ENCODE measurements at places on chromosomes 7 and 10.

- DNase-seq: no peak
These were observed 93.1 kb upstream of the IFRD1 start for GRCh38 chr7:112357136-112357535.

GRCh38 chr7:45987521-45988290, 66.6 kb upstream of the IGFBP3 start:
- DNase-seq: no peak

GRCh38 chr7:20269726-20270125, 52.5 kb upstream of the MACC1 start:
- DNase-seq: no peak

GRCh38 chr7:111080495-111081105, 10.3 kb upstream of the LRRN3 start:
- DNase-seq: no peak

- DNase-seq: no peak
These were observed 4.3 kb upstream of the JAKMIP3 start for GRCh38 chr10:132061465-132061864.

- DNase-seq: no peak
These were observed 40.5 kb upstream of the TMEM273 start for GRCh38 chr10:49228677-49229076.

DNA sequence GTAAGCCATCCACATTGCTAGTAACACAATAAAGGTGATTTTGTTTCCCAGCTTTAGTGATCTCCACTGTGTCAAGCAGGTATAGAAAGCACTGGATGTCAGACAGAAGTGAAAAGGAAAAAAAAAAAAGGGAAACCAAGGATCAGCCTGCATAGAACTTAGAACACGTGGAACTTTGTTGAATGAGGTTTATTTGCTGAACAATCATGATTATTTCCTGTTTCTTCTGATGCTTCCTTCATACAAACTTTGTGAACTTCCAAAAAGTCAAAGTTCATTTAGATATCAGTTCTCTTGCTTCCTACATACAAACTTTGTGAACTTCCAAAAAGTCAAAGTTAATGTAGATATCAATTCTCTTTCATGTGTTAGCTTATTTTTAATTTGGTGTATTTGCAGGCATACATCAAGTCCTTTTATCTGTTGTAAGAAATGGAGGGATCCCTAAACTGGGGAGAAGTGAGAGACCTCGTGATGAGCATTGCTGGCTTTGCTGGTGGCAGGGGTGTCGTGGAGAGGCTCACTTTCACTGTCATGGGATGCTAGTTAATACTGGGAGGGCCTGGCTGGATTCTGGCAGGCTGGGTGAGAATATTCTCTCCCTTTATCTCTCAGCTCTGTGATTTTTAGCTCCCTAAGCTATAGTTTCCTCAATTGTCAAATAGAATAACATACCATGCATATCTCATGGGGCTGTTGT, 298.4 kb downstream of the INHBA start:
- no peak for DNase-seq

- DNase-seq: no peak
These were observed 572.9 kb upstream of the PFKP start for GRCh38 chr10:2494399-2494798.

GRCh38 chr7:132035517-132036362, 479.3 kb upstream of the PODXL start:
- DNase-seq: no peak

GRCh38 chr7:5681979-5682546, 99.4 kb downstream of the RNF216 start:
- no peak for DNase-seq

DNA sequence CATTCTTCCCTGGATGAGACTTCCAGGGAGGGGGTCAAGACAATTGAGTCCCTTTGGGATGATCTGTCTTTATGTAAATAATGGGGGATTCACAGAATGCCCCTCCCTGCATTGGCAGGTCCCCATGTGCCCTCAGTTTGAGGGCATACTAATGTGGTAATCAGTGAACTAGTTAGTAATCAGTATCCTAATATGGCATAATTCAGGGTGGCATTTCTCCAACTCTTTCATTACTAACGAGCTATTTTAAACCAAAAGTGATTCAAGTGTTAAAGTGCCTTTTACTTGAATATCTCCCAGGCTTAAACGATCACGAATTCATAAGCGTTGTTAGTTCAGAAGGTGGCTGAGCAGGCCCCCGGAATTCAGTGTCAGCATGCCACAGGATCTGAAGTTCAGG, 1.6 kb upstream of the DNAJB6 start:
- DNase-seq: no peak

GRCh38 chr10:105398202-105398601, 757.1 kb downstream of the SORCS3 start:
- DNase-seq: no peak

DNA sequence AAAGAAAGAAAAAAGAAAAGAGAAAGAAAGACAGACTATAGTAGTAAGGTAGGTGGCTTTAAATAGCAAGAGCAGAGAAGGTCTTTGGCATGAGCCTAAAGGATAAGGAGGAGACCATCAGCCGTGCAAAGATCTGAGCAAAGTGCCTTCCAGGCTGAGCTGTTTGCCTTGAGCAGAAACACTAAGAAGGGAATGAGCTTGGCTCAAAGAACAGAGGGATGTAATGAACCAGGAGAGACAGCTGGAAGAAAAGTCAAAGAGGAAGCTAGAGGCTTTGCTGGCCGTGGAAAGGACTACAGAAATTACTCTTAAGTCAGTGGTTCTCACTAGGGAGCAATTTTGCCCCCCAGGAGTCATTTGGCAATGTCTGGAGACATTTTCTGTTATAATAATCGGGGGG, 228.6 kb downstream of the FGFR2 start:
- DNase-seq: no peak

GRCh38 chr7:142451817-142452216, 194.0 kb upstream of the PRSS58 start:
- DNase-seq: no peak

- no peak for DNase-seq
These were observed 71.2 kb downstream of the ADRA2A start for GRCh38 chr10:111148025-111148424.

DNA sequence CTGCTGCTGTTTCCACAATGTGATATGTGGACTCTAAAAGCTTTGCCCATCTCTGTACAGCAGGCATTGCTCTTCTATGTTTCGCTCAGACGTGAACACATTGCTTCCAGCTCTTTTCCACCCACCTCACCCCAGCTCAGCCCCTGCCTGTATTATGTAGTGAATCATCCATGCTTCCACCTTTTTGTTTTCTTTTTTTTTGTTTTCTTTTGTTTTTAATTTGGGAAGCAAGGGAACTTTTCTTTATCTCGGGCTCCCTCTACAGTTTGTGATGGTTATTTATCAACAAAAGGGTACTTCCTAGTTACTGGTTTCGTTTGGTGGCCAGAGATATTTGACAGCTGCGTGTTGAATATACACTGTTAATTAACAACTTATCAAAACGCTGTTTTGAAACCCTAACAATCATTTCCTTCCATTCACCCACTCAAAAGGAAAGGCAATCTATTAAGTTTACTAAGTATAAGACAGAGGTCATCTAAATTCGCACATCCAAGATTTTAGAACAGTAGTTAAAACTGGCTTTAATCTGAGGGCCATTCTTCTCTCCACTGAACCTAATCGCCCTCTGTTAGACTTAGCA, 127.9 kb upstream of the STK17A start:
- peak; percentile 17 for DNase-seq

- DNase-seq: no peak
These were observed 36.8 kb upstream of the ANK3 start for GRCh38 chr10:60426425-60426824.

DNA sequence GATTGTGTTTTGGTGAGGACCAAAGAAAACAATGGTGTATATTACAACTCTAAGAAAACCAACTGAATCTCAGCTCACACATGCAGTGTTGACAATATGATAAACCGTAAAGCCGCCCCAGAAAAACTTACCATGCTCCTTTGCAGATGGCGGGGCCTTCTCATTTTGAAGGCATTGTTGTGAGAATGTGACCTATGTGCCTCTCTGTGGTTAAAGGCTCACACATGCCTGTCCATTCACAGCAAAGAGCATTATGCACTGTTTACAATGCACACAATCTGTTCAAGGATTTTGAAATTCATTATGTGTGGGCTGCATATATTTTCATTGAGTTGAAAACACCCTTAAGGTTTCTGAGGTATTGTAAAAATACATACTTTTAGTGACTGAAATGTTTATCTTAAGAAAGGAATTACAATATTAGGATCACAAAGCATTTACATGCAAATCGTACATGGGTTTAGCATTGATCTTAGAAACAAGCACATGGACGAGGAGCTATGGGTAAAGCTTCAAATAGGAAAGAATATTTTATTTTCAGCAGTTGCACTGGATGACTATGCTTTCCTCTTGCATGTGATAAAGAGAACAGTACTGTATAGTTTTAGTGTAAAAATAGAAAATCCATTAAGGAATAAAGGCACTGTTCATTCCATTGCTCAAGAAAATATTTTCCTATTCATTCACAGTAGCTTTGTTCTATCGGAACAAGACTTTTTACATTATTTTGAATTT, 334.3 kb downstream of the ARL4A start:
- DNase-seq: no peak

DNA sequence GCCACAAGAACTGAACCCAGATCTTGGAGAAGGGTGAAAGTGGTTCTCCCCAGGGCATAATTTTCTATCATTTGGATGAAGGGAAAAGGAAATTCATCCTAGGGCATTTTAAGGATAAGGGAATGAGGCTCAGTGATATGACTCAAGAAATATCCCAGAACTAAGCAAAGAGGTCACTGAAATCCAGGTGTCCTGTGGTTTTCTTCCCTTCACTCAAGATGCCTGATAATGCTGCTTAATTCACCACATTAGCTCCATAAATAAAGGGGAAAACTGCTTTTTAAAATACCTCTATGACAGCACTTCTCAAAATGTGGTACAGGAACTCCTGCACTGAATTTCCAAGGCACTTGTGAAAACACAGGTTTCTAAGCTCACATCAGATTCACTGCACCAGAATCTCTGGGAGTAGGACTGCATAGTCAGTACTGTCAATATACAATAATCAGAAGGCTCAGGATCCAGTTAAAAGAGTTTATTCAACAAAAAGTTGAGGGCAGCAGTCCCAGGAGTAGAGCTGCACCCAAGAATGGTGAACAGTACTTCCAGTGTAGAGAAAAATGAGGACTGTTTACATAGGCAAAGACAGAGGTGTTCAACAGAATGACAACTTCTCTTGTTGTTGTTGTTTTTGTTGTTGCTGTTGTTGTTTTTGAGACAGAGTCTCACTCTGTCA, 2.9 kb downstream of the IFIT3 start:
- DNase-seq: no peak

GRCh38 chr7:50502001-50502684, 52.0 kb upstream of the FIGNL1 start:
- DNase-seq: no peak

DNA sequence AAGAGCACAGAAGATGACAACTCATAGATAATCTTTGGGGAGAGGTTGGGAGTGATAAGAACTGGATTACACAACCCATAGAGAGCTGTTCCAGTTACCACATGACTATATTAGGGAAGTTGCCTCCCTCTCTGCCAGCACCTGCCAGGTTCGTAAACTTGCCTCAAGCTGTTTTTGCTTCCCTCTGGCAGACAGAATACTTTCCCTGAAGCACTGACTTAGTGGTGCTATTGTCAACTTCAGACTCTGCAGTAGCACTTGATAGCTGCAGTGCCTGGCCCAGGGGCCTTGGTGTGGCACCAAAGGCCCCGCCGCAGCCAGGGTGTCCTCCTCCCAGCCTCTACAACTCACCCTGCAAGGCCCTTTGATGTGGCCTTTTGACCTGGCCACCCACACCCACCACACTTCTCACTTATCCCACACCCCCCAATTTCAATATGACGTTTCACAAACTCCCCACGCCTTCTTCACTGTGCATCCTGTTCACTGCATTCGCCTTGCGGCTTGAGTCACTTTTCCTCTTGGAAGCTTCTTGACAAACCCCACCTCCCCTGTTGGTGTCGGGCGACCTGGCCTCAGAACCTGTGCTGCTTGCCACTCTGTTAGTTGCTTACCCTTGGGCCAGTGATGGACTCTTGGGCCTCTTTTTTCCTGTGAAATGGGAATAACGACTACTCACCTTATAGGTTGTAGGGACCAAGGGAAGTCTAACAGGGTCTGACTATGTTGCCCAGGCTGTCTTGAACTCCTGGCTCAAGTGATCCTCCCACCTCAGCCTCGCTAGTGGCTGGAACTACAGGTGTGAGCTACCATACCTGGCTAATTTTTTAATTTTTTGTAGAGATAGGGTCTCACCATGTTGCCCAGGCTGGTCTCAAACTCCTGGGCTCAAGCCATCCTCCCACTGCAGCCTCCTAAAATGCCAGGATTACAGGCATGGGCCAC, 50.2 kb upstream of the PODXL start:
- no peak for DNase-seq

GRCh38 chr10:129161150-129161549, 305.9 kb upstream of the MGMT start:
- no peak for DNase-seq

DNA sequence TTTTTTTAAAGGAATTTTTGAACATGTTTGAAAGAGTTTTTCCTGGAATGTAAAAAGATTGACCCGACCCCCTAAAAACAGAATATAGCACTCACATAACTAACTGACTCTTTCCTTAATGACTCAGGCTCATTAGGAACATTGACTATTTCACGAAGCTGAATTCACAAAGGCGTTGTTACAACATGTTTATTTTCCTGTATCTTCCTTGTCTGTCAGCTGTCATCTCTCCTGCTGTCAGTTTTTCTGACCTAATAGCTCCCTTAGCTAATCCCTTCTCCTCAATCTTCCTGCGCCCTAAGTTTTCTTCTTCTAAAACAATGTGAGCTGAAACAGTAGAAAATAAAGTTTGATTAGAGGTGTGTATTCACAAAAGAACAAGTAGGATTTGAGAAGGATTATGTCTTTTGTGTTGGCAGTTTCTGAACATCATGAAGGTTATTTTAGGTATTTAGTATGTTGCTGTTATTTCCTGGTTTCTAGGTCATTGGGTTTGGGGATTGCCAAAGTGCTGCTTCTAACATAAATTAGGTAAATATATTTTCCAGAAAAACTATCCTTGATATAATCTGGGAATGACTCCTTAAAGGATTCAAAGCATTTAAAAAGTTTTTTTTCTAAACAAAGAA, 4.6 kb upstream of the MDFIC start:
- no peak for DNase-seq

GRCh38 chr10:28169525-28169924, 133.3 kb downstream of the MPP7 start:
- no peak for DNase-seq

DNA sequence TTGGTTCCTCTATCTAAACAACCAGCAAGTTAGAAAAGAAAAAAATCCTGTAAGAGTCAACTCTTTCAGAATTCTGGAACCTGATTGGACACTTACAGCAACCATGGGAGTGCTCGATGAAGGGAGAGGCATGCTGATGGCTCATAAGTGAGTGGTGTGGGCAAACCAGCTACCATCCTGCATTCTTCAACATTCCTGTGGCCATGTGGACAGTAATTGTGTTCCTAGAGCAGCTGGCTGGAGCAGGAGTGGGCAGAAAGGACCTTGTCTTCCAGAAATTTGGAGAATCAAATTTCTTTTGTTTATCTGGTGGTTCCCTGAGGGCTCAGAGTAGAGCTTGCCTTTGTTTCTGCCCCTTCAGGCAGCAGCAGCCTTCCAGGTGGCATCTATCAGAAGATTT, 22.5 kb upstream of the MYL7 start:
- no peak for DNase-seq
